ENCODE measurements at places on chromosomes 7 and 10.

DNA sequence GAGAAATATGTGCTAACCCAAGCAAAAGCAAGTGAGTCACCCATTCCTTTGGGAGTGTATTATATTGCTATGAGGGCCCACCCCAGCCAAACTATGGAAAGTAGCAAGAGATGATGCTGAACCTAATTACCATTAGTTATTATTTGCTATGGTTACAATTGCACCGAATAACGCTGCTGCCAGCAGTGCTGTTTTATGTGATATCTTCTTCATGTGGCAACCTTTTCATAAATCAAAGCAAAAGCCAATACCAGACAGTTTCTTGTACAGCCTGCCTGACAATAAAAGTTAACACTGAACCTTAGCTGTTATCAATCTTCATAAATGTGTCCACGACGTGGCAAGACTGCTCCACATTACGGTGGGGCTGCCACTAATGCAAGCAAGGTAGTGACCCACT, 241.7 kb upstream of the PLXNA4 start:
- DNase-seq, result no peak

- DNase-seq, result no peak
Observed at GRCh38 chr10:60654813-60655464, 123.3 kb upstream of the CDK1 start.

DNA sequence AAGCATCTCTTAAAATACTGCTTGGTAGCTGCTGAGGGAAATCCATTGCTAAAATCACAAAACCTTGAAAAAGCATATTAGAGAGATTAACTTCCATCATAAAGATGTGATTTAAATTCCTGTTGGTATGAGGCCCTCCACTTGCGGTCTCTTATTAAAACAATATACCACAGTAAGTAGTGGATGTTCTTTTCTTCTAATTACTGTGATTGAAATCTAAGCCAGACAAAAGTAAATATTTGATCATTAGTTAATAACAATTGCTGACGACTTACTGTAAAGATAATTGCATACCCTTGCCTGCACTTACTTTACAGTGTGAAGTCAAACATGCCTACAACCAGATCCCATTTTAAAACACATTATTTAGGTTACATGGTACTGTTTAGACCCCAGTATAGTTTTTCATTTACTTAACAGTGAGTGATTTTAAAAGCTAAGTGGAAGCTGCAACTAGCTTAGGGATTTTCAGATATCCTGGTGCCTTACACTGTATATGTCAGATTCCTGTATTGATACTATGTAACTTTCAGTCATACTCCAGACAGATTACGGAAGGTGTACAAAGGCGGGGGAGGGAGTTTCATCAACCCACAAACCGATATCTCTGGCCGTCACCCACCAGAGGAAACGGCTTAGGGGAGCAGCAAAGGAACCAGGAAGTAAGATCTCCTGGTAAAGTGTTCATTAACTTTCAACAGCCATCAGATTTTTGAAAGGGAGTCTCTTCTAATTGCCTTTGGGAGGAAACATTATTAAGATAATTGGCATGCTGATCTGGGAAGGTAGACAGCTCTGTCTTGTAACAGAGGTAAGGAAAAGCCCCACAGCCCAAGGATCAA, 986 bp downstream of the NRP1 start:
- DNase-seq, result no peak

GRCh38 chr7:128448751-128449302, 6.9 kb upstream of the HILPDA start:
- no peak for DNase-seq

DNA sequence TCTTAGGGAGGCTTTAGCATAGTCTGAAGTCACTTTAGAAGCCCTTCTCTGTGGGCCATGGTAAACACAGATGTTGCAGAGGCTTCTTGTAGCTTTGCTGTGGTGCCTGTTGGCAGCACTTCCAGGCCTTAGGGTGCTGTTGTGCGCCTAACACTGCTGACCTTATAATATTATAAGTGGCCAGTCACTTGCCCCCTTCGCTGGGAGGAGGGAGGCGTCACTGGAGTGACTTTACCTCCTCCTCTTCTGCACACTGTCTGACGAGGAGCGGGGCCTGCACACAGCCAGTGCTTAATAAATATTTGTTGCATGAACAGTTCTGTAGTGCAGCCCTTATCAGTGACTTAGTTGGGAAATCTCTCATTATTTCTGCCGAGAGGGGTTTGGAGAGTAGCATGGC, 63.3 kb downstream of the WDR37 start:
- DNase-seq, result no peak

- no peak for DNase-seq
Observed at GRCh38 chr7:20198260-20198659, 18.9 kb downstream of the MACC1 start.

GRCh38 chr7:39062811-39063210, 85.1 kb downstream of the POU6F2 start:
- no peak for DNase-seq

DNA sequence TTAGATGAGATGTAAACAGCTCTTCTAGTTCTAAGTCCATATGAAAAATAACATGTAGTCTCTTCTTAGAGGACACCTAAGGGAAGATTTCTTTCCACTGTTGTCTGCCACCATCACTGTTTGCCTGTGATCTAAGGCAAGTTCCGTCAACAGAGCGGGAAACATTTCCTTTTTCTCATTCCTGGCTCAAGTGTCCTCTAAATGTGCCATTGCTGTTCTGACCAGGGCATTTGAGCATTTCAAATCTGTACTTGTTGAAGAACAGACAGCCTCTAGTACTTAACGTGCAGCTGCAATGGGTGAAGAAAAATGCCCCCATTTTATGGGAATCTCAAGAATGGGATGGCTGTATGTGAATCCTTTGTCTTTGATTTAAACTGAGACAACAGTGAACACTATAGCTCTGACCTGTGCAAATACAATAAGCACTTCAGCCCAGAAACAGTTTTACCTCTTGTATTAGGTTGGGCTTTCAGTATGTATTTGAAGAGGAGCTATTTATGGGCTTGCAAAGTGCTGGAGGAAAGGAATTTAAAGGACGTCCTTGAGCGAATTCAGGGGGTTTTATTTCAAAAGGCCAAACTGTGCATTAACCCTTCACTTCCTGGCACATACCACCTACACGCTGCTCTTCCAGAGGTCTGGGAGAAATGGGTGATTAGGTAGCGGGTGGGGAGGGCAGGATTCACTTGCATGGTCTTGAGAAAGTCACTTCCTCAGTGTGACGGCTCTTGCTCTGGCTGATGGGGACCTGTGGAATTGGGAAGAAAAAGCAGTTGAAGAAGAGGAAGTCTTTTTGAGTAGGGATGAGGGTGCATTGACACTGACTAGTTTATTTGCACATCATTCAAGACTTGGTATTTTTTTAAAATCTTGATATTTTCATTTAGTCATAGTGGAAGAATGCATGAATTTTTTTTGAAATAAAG, 66.1 kb downstream of the THNSL1 start:
- DNase-seq, result peak; percentile 48

DNA sequence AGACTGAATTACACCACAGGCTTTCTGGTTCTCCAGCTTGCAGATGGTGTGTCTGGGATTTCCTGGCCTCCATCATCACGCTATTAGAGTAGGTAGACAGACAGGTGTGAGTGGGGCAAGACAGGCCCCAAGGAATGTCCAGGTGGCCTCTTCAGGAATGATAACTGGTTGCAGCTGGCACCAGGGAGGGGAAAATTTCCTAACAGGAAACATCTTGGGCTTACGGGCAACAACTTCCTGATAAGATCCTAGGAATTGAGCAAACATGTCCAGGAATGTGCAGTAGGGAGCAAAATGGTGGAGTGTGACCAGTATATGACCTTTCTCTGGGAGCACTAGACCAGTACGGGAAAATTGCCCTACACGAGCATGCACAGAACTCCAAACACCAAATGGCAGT, 11.3 kb downstream of the XRCC2 start:
- DNase-seq, result peak; percentile 34

DNA sequence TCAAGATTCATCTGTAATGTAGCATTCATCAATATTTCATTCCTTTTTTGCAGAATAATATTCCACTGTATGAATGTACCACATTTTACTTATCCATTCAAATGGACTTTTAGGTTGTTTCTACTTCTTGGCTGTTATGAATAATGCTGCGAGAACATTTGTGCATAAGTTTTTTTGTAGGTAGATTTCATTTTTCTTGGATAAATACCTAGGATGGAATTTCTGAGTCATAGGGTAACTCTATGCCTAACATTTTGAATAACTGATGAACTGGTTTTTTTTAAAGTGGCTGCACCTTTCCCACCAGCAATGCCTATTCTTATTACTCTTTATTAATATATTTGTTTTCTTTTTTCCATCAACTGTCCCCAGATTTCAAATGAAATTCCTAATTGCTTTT, 9.1 kb upstream of the XPNPEP1 start:
- DNase-seq, result no peak

DNA sequence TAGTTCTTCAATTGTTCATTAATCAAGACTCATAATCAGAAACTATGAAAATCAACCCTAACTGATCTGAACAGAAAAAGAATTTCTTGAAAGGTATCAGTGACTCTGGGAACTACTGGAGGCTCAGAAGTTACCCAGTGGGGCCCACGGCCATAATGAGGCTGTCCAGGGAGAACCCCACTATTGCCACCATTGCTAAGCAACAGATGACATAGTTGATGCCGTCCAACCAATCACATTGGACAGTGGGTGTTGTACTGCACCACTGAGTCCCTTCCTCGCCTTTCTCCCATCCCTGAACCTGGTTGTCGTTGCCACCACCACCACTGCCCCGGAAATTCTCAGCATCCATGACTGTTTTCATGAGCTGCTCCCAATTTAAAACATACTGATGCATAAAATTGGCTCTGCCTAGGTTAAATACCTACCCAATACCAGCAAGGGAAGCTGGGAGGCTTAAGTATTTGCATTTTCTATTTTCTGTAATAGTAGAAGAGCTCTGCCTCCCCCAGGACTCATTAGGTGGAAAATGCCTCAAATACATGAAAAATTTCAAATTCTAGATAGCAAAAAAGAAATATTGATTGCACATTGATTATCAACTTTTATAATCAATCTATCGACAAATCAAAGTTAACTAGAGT, 26.7 kb upstream of the USP6NL start:
- DNase-seq, result no peak

DNA sequence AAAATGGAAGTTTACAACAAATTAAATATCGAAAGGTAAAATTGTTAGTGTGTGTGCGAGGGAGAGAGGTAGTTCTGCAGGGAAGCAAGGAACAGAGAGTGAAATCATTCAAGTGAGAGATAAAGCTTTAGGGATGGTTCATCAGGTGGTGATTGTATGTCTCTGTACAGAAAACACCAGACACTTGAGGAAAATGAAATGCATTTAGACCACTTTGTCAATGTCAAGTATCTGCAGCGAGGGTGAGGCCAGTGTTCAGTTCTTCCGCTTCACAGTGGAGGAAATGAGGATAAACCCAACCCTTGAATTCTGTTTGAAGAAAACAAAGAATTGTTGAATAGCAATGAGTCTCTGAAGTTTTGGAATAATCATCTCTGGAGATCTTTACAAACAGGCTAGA, 14.4 kb upstream of the ITGB1 start:
- no peak for DNase-seq

- DNase-seq, result peak; percentile 10
Observed at GRCh38 chr7:94183289-94183749, 179.2 kb upstream of the BET1 start.

DNA sequence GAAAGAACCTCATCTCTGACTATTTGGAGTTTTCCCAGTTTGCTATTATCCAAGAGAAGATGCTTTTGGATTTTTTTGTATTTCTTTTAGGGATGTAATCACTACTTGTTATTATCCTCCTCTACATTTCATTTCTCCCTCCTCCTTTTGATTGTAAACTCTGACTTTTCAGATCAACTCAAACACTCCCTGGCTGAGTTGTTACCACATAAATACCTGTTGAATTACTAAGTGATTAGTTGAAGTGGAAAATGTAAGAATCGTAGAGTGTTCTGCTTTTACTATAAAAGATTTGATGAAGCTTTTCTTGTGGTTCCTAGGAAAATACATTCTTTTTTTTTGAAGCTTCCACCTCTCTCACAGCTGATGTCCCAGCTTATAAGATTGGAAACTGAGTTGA, 164.1 kb upstream of the C1GALT1 start:
- no peak for DNase-seq

DNA sequence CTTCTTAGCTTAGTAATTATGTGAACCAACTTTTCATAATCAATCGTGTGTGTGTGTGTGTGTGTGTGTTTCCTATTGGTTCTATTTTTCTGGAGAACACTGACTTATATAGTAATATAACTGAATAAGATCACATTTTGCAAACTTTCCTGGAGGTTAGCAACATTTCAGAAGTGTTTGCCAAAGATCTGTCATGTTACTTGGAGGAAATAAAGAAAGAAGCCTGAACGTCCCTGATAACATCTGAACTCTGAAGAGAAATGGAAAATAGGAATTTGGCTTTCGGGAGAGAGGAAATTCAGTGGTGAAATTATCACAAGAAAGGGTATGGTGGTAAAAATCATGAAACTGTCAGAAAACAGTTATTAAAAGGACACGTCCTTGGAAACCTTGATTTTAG, 984.4 kb upstream of the AUTS2 start:
- DNase-seq, result no peak

- DNase-seq, result no peak
Observed at GRCh38 chr10:27908231-27908630, 90.6 kb downstream of the ODAD2 start.

GRCh38 chr7:20151708-20152456, 65.3 kb downstream of the MACC1 start:
- no peak for DNase-seq

- no peak for DNase-seq
Observed at GRCh38 chr10:109976681-109977080, 31.1 kb upstream of the ADD3 start.

- DNase-seq, result no peak
Observed at GRCh38 chr10:15188603-15189002, 20.1 kb upstream of the NMT2 start.

GRCh38 chr7:3266240-3266639, 34.8 kb upstream of the SDK1 start:
- DNase-seq, result no peak

DNA sequence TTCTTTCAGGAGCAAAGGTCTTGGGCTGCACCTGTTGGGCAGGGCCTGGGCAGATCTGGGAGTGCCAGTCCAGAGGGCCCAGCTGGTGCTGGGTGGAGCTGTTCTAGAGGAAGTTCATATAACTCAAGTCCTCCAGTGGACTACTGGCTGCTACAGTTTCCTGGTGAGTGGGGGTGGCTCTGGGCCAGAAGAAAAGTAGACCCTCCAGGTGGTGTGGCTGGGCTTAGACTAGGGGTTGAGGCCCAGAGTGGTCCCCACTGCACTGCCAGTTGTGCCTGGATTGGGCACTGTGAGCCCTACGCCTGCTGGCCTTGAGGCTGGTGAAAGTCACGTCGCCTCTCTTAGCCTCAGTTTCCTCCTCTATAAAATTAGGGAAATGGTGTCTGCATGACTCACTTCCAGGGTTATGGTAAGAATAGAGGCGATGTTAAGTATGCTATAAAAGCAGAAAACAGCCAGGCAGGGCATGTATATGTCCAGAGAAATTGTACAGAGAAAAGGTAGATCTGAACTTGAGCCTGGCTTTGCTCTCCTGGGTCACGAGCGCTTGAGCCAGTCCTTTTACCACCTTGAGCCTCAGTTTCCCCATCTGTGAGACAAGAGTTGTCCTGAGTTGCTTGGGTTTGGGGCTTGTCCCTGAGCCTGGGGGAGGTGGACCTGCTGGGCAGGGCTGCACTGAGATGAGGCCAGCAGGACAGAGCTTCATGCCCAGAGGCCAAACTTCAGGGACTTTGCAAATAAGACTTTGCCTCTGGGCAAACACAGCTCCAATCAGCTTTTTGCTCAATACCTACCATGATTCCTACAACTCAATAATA, 3.8 kb upstream of the CLDN3 start:
- DNase-seq, result no peak
